Spinal cord (tissue), 10 donors: ENCODE measurements at places on chromosomes 3 and 15. TPM values are rescaled to one million over a fixed set of nuclear protein-coding genes. Genes with fewer than 3 reads are reported as not detected.

GRK7 gene
- polyA plus RNA-seq, result not detected

DNA sequence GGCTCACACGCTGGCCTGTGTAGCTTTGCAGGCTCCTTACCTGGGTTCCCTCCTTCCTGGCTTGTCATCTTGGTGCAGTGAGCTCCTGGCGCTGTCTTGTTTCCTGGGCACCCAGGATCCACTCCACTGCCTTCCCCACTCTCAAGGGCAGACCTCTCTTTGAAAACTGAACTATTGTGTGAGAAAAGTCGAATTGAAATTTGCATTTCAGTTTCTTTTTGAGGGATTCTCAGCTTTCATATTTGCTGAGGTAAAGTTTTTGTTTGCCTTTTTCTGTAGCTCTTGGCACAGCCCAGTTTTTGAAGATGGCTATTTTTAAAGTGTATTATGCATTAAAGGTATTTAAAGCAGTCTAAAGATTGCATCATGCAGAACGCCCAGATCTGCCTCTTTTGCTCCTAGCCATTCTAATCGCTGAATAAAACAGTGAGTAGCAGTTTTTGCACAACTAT lies 70.1 kb downstream of the CCK start:
- H3K4me1 ChIP-seq, result peaks cover 6% of the 10 kb centered on the region
- DNase-seq, result no peak
- no peaks in the 10 kb centered on the region for H3K27me3 ChIP-seq
- H3K27ac ChIP-seq, result no peak overlapping the region
- no peak overlapping the region for H3K4me3 ChIP-seq

GRCh38 chr3:138445236-138445635 lies 10.8 kb downstream of the ESYT3 start:
- no peaks in the 10 kb centered on the region for H3K27me3 ChIP-seq
- no peak overlapping the region for H3K4me3 ChIP-seq
- peaks cover 14% of the 10 kb centered on the region for H3K4me1 ChIP-seq
- DNase-seq, result no peak
- no peak overlapping the region for H3K27ac ChIP-seq

- no peaks in the 10 kb centered on the region for H3K4me1 ChIP-seq
- no peak for DNase-seq
- no peaks in the 10 kb centered on the region for H3K36me3 ChIP-seq
- H3K27me3 ChIP-seq, result no peaks in the 10 kb centered on the region
These were observed 403.3 kb downstream of the TBC1D5 start for GRCh38 chr3:17339132-17339575.

DNA sequence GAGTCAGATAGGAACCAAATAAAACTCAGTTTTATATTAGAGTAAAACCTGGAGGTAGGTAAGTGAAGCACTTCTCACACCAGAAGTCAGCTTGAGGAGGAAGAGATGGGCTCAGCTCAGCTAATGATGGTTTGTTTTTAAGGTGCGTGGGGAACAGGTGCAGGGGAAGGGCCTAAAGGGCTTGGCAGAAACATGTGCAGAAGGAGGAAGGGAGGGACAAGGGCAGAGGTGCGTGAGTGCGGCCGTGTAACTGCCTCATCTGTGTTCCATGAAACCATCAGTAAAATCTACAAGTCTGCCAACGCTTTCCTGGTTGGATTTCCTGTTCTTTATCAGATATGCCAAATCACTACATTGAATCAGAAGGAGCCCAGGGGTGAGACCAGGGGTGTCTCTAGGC lies 19.9 kb downstream of the FYCO1 start:
- peaks cover 6% of the 10 kb centered on the region for H3K36me3 ChIP-seq
- H3K27ac ChIP-seq, result no peak overlapping the region
- no peaks in the 10 kb centered on the region for H3K27me3 ChIP-seq
- DNase-seq, result no peak
- no peaks in the 10 kb centered on the region for H3K4me1 ChIP-seq

CPNE9 gene
- polyA plus RNA-seq, result 5.3 TPM

DNA sequence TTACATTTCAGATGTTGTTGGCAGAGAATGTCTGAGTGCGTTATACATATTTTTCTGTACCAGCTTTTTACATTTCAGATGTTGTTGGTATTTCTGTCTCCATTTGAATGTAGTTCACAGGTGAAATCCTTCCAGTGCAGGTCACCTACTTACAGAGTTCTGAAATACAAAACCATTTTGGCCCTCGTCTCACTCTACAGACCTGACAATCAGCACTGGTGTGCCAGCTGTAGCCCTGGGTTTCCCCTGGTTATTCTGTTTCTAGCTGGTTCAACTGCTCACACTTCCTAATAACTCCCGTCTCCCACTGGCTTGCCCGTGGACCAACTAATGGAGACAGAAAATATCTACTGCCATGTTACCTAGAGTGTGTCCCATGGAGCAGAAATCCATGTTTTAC lies 87.5 kb upstream of the CDIN1 start:
- H3K4me1 ChIP-seq, result no peaks in the 10 kb centered on the region
- H3K4me3 ChIP-seq, result no peak overlapping the region
- no peak overlapping the region for H3K27ac ChIP-seq

GRCh38 chr15:45657764-45658545 lies 23.1 kb downstream of the SQOR start:
- DNase-seq, result no peak
- H3K27ac ChIP-seq, result no peak overlapping the region
- no peaks in the 10 kb centered on the region for H3K4me1 ChIP-seq
- no peaks in the 10 kb centered on the region for H3K27me3 ChIP-seq
- H3K36me3 ChIP-seq, result no peaks in the 10 kb centered on the region

- peak; percentile 75 for DNase-seq
- no peaks in the 10 kb centered on the region for H3K36me3 ChIP-seq
These were observed 161.0 kb upstream of the HES1 start for GRCh38 chr3:193974671-193975535.

- peaks cover 16% of the 10 kb centered on the region for H3K4me1 ChIP-seq
- DNase-seq, result no peak
These were observed 242.0 kb downstream of the EDEM1 start for GRCh38 chr3:5429517-5429890.

ERICH6 gene
- polyA plus RNA-seq, result 0.93 TPM

SLC12A6 gene
- 35.4 TPM for polyA plus RNA-seq

PSMD6 gene
- 88.3 TPM for polyA plus RNA-seq

DNA sequence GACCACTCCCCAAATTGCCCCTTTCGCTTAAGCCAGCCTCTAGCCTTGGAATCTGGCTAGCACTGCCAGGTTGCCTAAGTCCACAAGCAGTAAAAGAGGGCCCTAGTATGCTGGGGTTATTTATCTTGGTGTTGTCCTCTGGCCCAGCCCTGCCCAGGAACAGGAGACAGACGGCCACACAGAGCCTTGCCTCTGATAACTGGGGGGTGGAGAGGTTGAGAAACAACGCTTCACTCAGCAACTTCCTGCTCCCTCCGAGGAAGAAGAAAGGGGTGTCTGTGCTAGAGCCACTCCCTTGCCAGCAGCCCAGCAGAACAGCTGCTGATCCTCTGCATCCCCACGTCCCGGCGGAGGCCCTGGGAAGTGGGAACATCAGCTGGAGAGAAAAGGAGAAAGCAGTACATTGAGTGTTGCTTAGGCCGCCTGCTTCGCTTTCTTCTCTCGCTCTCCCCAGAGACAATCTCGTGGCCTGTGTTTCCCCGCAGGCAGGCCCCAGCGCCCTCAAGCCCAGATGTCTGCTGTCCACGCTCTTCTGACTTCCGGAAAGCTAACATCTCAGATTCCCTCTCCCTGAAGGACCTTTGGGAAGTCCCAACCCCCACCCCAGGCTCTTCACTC lies 22.6 kb upstream of the C3orf70 start:
- H3K27me3 ChIP-seq, result no peaks in the 10 kb centered on the region
- peak; percentile 84 for DNase-seq
- H3K4me1 ChIP-seq, result peaks cover 29% of the 10 kb centered on the region
- H3K4me3 ChIP-seq, result no peak overlapping the region
- peak overlapping the region; percentile 82 for H3K27ac ChIP-seq

WDR93 gene
- 1.2 TPM for polyA plus RNA-seq

- H3K4me3 ChIP-seq, result no peak overlapping the region
- peaks cover 42% of the 10 kb centered on the region for H3K4me1 ChIP-seq
- no peaks in the 10 kb centered on the region for H3K36me3 ChIP-seq
- DNase-seq, result no peak
- H3K27me3 ChIP-seq, result no peaks in the 10 kb centered on the region
These were observed 22.9 kb downstream of the GRAMD2A start for GRCh38 chr15:72174551-72175165.

DNA sequence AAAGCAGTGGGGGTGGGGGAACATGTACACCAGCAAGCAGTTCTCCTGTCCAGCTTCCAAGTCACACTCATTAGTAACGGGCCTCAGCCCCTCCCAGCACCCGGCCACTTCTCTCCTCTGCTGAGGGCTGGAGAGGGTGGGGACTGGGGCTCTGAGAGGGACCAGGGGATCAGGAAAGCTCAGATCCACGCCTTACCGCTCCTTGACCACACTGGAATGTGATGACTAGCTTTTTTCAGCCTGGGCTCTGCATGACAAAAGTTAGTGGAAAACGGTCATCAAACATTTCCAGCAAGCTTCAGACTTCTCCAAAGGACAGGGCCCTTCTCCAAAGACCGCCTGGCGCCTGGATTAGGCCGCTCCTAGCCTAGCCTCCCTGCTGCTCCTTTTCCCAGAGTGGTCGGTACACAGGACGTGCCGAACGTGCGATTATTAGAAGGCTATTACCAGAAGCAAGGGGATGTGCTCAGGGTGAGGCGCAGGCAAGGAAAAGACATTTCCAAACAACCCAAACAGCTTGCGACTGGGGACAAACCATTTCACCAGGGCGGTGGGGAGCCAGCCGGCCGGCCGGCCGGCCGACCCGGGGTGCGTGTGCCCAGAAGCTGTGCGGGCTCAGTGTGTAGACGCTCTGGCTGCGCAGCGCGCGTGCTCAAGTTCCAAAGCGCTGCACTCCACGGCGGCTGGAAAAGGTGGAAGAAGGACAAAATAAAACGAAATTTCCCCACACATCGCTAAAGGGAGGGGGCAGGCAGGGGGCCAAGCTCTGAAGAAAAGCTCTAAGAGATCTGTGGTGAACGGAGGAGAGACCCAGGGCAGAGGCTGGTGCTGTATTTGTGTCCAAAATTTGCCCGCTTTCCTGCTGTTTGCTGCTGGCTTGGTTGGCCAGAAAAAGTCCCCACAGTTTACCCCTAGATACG lies 51.0 kb upstream of the SSR3 start:
- peak overlapping the region; percentile 48 for H3K4me3 ChIP-seq
- DNase-seq, result peak; percentile 21
- H3K27ac ChIP-seq, result peak overlapping the region; percentile 79
- H3K27me3 ChIP-seq, result peaks cover 2% of the 10 kb centered on the region

GRCh38 chr3:157069846-157070677 lies 89.9 kb downstream of the CCNL1 start:
- H3K27ac ChIP-seq, result peak overlapping the region; percentile 17
- peaks cover 14% of the 10 kb centered on the region for H3K4me1 ChIP-seq
- no peaks in the 10 kb centered on the region for H3K27me3 ChIP-seq
- H3K4me3 ChIP-seq, result no peak overlapping the region
- no peaks in the 10 kb centered on the region for H3K36me3 ChIP-seq

DNA sequence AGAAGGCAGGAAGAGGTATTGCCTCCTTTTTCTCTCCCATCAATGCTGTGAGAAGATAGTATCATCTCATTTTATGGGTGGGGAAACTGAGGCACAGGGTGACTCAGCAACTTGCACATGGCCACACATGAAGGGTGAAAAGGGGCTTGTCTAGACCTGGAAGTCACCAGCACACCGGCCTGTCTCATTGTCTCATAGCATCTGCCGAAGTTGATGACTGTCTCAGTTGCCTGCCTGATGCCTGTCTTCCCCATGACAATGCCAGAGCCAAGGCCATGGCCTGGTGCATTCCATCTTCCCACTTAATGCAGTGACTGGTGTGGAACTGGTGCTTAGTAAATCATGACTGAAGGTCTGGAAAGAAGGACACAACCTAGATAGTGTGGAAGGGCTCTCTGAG lies 27.9 kb upstream of the PRR23E start:
- peaks cover 11% of the 10 kb centered on the region for H3K4me1 ChIP-seq
- H3K27ac ChIP-seq, result no peak overlapping the region
- peaks cover 2% of the 10 kb centered on the region for H3K27me3 ChIP-seq
- H3K36me3 ChIP-seq, result no peaks in the 10 kb centered on the region
- H3K4me3 ChIP-seq, result no peak overlapping the region

GRCh38 chr3:134228035-134228434 lies 22.6 kb downstream of the RYK start:
- H3K4me1 ChIP-seq, result no peaks in the 10 kb centered on the region
- no peak overlapping the region for H3K27ac ChIP-seq
- H3K27me3 ChIP-seq, result no peaks in the 10 kb centered on the region
- H3K36me3 ChIP-seq, result no peaks in the 10 kb centered on the region
- no peak for DNase-seq
